ENCODE measurements at places on chromosomes 6 and 20. TPM values are rescaled to one million over a fixed set of nuclear protein-coding genes. Genes with fewer than 3 reads are reported as not detected.

The RIPOR2 gene
- total RNA-seq: 4.6 TPM

The ACTL10 gene
- total RNA-seq: 0.13 TPM

- peak overlapping the region; percentile 57 for H3K27ac ChIP-seq
- no peak overlapping the region for H3K4me3 ChIP-seq
- H3K36me3 ChIP-seq: no peaks in the 10 kb centered on the region
These were observed 357.9 kb upstream of the AGPAT4 start for GRCh38 chr6:161631676-161632194.

DNA sequence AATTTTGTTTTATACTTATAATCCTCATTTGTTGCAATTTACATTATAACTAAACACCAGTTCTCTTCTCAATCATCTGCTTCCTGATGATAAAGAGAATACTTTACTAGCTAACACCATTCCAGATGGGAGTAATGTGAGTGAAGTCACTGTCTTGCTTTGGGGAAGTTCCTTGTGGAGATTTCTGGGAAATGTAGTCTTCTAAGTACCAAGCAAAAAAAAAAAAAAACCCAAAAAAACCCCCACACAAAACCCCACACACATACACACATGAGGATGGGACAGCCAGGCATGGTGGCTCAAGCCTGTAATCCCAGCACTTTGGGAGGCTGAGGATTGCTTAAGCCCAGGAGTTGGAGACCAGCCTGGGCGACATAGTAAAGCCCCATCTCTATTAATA is 2.2 kb upstream of the SNPH start:
- H3K27ac ChIP-seq: no peak overlapping the region
- H3K4me3 ChIP-seq: no peak overlapping the region
- H3K36me3 ChIP-seq: no peaks in the 10 kb centered on the region
- H3K4me1 ChIP-seq: peaks cover 15% of the 10 kb centered on the region
- DNase-seq: no peak

DNA sequence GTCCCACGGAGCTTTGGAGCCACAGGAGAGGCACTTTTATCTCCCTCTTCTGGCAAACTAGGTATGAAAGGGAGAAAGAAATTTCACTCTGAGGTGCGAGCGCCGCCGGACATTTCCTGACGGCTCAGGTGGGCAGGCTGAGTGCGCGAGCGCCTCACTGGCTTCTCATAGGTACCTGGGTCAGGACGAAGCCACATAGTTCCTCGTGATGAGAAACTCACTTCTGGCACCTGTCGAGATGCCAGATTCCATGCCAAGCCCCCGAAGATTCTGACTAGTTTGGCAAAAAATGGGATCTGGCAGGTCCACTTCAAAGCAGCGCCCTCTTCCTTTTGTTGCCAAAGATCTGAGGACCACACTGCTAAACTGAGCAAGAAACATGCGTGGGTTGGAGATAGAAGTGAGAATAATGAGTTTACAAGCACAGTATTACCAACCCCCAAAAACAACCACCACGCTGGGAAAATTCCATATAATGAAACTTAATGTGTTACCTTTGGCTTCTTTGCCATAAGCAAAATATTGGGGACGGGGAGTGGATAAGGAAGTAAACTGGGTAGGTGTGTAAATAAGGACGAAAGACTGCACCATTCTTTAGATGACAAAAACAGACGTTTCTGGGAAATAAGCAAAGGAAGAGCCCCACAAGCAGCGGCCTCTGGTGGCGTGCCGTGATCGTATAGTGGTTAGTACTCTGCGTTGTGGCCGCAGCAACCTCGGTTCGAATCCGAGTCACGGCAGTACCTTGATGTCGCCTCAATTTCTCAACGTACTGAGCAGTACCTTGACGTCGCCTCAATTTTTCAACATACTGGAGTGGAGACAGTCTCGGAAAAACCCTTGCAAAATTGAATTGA is 89.8 kb upstream of the PRSS16 start:
- peaks cover 2% of the 10 kb centered on the region for H3K4me1 ChIP-seq
- no peaks in the 10 kb centered on the region for H3K36me3 ChIP-seq
- DNase-seq: peak; percentile 67
- peak overlapping the region; percentile 51 for H3K4me3 ChIP-seq

- H3K4me1 ChIP-seq: peaks cover 6% of the 10 kb centered on the region
- H3K4me3 ChIP-seq: no peak overlapping the region
- peaks cover 100% of the 10 kb centered on the region for H3K27me3 ChIP-seq
- H3K36me3 ChIP-seq: no peaks in the 10 kb centered on the region
These were observed 106.6 kb downstream of the TRIM27 start for GRCh38 chr6:28816909-28817807.

DNA sequence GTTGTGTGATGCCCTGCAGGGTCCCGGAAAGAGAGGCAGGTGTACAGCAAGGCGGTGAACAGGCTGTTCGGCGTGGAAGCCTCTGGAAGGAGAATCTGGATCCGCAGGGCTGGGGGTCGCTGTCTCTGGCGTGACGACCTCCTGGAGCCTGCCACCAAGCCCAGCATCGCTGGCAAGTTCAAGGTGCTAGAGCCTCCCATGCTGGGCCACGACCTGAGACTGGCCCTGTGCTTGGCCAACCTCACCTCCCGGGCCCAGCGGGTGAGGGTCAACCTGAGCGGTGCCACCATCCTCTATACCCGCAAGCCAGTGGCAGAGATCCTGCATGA is 36.5 kb downstream of the TGM6 start:
- no peak for DNase-seq
- H3K4me1 ChIP-seq: no peaks in the 10 kb centered on the region

- no peaks in the 10 kb centered on the region for H3K4me1 ChIP-seq
- H3K36me3 ChIP-seq: no peaks in the 10 kb centered on the region
- H3K4me3 ChIP-seq: no peak overlapping the region
- no peak for DNase-seq
- H3K27me3 ChIP-seq: no peaks in the 10 kb centered on the region
These were observed 413.4 kb upstream of the SOX4 start for GRCh38 chr6:21180155-21180554.

GRCh38 chr6:79941489-79942151 is 5.7 kb downstream of the ELOVL4 start:
- H3K27me3 ChIP-seq: peaks cover 5% of the 10 kb centered on the region
- no peak for DNase-seq
- H3K4me3 ChIP-seq: no peak overlapping the region
- H3K4me1 ChIP-seq: peaks cover 3% of the 10 kb centered on the region
- H3K36me3 ChIP-seq: no peaks in the 10 kb centered on the region
- no peak overlapping the region for H3K27ac ChIP-seq

DNA sequence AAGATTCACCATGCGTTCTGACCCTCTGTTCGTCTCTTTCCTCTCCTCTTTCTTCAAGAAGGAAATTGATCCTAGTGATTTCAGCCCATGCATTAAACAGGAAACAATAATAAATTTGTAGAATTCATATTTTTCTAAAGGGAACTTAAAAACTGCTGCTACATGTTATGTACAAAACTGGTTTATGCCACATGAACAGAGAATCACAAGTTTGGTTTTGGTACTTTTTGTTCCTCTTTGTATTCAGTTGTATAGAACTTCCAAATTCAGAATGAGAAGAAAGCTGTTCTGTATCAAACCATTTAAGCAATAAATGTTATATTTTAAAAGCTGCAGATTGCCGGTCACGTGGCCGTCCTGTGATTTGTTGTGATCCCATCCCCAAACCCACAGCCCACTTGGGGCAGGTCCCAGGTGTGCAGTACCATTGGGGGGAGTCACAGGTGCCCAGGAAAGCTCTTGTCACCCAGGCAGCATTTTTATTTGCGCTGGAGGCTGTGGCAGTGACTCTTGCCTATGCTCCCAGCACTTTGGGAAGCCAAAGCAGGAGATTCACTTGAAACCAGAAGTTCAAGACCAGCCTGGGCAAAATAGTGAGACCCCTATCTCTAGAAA is 61.2 kb downstream of the SSR1 start:
- H3K36me3 ChIP-seq: peaks cover 55% of the 10 kb centered on the region
- no peaks in the 10 kb centered on the region for H3K27me3 ChIP-seq
- no peak for DNase-seq
- H3K27ac ChIP-seq: no peak overlapping the region
- H3K4me3 ChIP-seq: no peak overlapping the region

DNA sequence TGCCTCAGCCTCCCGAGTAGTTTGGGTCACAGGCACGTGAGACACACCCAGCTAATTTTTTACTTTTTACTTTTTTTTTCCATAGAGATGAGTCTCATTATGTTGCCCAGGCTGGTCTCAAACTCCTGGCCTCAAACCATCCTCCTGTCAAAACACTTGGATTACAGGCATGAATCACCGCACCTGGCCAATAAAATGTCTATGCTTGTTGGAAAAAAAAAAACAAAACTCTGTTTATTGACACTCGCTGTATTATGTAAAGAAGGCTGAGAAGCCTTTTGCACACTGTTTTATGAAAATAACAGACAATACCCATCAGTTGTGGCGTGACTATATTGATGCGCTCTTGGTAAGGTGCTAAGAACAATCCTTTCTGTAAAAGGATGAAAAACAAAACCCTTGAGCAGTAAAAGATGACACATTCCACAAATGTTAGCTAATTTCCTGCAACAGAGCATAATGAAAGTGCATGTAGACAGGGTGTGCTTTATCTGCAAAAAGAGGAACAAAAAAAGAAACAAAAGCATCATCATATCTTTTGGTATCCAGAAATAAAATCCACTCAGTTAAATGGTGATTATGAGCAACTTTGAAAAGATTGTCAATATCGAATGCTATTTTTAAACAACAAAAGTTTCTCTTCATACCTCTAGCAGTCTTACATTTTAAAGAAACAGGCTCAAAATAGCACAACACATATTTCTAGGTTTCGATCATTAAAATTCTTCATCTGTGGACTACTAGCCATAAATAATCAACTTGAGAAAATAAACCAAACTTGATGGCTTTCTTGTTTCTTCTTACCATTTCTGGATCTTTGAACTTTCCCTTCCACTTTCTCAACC is 108.3 kb upstream of the PHACTR1 start:
- no peak overlapping the region for H3K4me3 ChIP-seq
- no peaks in the 10 kb centered on the region for H3K36me3 ChIP-seq
- no peaks in the 10 kb centered on the region for H3K27me3 ChIP-seq
- DNase-seq: no peak
- H3K27ac ChIP-seq: no peak overlapping the region
- no peaks in the 10 kb centered on the region for H3K4me1 ChIP-seq

- no peak overlapping the region for H3K27ac ChIP-seq
- H3K27me3 ChIP-seq: no peaks in the 10 kb centered on the region
- H3K4me1 ChIP-seq: no peaks in the 10 kb centered on the region
- H3K36me3 ChIP-seq: no peaks in the 10 kb centered on the region
These were observed 216.5 kb downstream of the ZMYND8 start for GRCh38 chr20:47139934-47140535.

- H3K36me3 ChIP-seq: no peaks in the 10 kb centered on the region
- no peak overlapping the region for H3K27ac ChIP-seq
- no peak overlapping the region for H3K4me3 ChIP-seq
- H3K4me1 ChIP-seq: no peaks in the 10 kb centered on the region
- no peak for DNase-seq
- H3K27me3 ChIP-seq: no peaks in the 10 kb centered on the region
These were observed 126.8 kb downstream of the IPCEF1 start for GRCh38 chr6:154229786-154230185.

DNA sequence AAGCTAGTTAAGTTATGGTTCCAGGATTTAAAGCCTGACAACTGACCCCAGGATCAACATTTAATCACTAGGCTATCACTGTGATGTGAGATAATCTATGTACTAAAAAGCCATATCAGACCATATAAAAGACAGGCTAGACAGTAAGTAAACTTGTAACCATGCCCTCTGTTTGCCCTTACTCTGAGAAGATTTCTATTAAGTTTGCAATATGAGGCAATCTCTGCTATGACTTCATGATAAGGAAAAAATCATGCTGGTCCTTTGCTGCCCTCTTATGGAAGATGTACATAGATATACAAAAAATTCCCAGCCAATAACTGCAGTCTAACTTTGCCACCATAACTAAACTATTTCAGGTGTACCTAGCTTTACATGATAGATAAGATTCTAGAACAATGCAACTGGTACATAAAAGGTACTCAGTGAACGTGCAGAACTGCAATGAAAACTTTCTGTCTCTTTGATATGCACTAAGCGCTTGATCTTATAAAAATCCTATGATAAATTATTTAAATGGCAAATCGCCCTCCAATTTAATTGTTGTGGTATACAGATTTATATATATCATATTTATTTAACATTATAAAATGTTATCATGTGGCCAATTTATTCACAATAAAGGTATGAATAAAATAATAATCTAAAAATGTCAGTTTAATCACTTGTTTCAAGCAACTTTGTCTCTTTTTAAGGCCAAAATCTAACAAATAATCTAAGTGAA is 70.5 kb downstream of the FAM217A start:
- no peaks in the 10 kb centered on the region for H3K27me3 ChIP-seq
- H3K4me1 ChIP-seq: peaks cover 26% of the 10 kb centered on the region
- H3K4me3 ChIP-seq: no peak overlapping the region
- DNase-seq: no peak
- H3K36me3 ChIP-seq: no peaks in the 10 kb centered on the region

- H3K27me3 ChIP-seq: no peaks in the 10 kb centered on the region
- H3K4me3 ChIP-seq: peak overlapping the region; percentile 81
- peak overlapping the region; percentile 98 for H3K27ac ChIP-seq
These were observed 615 bp upstream of the UBE2J1 start for GRCh38 chr6:89353118-89353556.

DNA sequence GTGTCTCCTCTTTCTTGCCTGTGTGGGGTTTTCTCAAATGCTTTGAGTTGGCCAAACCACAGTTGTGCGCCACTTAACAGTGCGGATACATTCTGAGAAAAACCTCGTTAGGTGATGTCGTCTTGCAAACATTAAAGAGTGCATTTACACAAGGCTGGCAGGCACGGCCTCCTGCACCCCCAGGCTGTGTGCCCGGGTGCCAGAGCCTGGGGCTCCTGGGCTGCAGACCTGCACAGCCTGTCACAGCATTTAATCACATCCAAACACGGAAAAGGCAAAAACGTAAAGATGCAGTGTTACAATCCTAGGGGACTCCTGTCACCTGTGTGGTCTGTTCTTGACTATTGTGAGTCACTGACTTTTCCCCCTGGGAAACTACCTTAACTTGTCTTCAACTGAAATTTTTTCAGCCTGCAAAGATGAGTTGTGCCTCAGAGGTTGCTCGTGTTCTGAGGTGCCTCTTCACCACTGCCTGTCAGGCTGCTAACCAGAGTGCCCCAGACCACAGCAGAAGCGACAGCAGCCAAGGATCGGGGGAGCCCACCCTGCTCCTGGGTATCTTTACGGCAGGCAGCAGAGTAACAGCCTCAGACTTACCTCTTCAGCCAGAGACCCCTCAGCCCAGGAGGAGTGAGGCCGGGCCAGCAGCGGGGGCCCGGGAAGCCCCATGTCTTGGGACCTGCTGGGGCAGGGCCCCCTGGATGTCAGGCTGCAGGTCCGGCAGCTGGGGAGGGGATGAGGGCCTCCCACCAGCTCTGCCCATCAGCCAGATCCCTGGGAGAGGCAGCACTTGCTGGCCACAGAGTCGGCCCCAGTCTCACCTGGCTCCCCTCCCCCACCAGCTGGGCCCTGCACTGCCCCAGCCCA is 683 bp upstream of the C20orf204 start:
- no peak overlapping the region for H3K27ac ChIP-seq
- no peak for DNase-seq
- H3K36me3 ChIP-seq: peaks cover 42% of the 10 kb centered on the region
- H3K4me3 ChIP-seq: no peak overlapping the region
- H3K27me3 ChIP-seq: peaks cover 15% of the 10 kb centered on the region
